ENCODE measurements at places on chromosomes 2 and 18.

DNA sequence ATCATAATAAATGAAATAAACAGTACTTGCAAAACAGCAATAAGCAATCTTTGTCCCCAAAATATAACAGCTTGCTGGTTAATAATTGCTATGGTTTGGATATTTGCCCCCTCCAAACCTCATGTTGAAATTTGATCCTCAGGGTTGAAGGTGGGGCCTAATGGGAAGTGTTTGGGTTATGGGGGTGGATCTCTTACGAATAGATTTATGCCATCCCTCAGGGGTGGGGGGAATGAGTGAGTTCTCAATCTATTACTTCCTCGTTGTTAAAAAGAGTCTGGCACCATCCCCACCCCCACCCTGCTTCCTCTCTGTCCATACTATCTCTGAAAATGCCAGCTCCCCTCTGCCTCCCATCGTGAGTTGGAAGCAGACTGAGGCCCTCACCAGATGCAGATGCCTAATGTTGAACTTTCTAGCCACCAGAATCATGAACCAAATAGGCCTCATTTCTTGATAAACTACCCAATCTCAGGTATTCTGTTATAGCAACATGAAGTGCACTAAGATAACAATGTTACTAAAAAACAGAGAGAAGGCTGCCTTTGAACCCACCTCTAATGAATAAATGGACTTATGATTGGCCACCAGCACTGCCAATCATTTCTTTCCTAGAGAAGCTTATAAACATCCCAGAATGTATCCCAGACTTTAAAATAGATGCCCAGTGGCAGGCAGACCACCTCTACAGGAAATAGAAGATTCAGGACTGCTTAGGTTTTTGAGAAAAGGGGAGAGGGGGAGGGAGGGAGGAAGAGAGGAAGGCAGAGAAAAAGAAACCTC is 90.1 kb downstream of the ALPK2 start:
- no peak for DNase-seq

DNA sequence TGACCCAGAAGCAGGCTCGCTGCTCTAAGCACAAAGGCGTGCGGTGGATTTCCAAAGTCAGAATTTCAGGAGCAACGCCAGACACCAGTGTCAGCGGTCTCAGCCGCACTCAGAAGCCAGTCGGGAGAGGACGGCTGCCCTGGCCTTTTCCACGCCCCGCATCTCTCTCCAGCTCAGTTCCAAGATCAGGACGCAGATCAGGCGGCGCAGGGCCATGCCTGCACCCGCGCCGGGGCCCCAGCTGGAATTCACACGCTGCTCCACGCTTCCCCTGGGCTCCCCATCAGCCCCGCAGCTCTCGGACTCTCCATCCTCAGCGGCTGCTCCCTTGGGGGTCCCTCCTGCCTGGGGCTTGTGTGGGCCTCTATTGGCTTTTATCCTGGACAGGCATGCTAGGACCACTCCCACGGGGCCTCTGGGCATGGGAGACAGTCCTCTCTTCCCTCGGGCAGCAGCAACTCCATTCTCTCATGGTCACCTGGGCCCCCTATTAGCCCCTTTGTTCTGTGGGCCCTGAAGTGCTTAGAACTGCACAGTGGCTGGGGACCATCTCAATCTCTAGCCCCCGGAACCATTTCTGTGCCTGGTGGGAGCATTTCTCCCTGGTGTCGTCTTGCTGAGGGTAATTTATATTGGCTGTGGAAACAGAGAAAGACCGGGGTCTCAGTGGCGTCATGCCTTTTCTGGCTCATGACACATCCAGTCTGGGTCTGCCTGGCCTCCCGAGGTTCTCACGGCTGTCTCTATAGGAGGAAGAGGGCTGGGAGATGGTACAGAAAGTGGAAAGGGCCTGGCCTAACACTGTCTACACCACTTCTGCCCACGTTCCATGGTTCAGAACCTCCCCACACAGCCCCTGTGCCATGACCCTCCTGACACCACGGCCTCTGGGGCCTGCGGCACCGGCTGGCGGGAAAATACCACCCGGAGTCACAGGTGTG is 14.9 kb upstream of the TMEM18 start:
- no peak for DNase-seq

GRCh38 chr18:49846361-49846662 is 33.0 kb upstream of the ACAA2 start:
- DNase-seq = no peak

DNA sequence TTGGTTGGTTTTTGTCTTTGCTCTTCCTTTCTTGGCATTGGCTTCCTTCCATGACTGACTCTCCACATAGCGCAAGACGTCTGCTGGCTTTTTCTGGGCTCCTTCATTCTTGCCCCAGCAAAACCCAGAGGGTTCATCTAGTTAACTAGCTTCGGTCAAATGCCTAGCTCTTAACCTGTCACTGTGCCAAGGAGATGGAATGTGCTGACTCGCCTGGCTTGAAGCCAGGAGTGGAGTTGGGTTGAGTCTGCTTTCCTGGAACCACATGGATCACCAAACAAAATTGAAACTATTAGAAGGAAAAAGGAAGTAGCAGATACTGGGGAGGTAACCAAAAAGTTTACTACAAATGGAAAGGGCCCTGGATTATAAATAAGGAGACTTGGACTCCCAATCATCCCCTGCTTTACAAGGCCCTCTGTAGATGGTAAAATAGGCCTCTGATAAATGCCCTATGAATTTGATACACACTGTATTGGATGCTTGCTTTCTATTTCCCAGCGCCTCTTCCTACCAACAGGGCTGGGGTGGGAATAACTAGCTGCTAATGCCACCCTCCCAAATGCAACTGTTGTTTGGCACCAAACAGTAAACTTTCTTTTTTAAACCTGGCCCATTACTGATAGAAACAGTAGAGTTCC is 11.3 kb downstream of the MALT1 start:
- DNase-seq = no peak

- DNase-seq = no peak
These were observed 114.6 kb downstream of the BAZ2B start for GRCh38 chr2:159501743-159502142.

GRCh38 chr18:11518788-11519685 is 90.4 kb upstream of the SLC35G4 start:
- DNase-seq = peak; percentile 1

GRCh38 chr2:30869988-30870387 is 62.7 kb upstream of the CAPN13 start:
- no peak for DNase-seq

- DNase-seq = no peak
These were observed 12.0 kb downstream of the UGP2 start for GRCh38 chr2:63853527-63854310.

- DNase-seq = no peak
These were observed 7.9 kb upstream of the ANKRD62 start for GRCh38 chr18:12085786-12086185.

DNA sequence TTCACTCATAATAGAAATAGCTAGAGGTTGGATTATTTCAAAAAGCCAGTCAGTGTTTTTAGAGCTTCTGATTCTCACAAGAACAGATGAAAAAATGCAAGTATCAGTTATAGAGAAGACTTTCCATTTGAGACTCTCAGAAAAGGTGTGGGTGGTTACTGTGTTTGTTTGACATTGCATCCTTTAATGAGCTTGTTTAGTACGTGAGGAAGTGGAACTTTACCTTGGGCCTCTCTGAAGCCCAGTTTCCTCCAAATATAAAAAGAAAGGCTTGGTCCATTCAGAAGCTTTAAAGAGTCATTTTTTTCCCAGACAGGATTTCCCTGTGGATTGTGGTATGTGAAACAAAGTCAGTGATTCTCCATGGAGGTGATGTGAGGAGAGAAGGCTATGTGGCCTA is 89.9 kb upstream of the RANBP2 start:
- DNase-seq = no peak

DNA sequence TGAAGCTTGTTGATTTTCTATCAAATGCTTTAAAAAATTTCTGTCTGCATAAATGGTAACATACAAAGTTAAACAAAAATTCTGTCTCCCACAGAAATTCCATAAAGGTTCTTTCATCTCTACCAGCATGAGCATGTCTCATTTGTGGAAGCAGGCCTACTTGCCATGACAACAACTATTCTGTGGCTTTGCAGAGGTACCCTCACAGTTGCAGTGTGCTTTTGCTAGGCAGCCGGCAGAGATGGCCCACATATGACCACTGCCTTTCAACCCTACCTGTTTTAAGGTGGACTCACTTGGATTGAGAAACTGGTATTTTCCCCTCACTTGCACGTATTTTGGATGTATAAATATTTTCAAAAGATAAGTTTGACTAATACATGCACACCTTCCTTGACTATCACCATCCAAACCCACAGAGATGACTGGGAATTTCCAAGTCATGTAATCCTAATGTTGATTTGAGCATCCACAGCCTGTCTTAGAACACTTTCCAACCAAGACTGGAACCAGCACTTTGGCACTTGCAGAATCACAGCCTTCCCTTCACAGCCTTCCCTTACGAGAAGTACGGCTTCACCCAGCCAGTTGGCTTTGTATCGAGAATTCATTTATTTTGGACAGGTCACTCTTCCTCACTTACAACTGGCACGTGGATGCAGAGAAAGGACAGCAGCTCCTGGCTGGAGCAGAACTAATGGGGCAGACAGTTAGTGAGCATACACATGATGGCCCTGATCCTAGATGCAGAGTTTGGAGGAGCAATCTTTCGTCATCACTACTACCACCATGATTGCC is 9.3 kb upstream of the FHL2 start:
- no peak for DNase-seq

GRCh38 chr2:89784960-89785359 is 1093.5 kb downstream of the RPIA start:
- DNase-seq = no peak

DNA sequence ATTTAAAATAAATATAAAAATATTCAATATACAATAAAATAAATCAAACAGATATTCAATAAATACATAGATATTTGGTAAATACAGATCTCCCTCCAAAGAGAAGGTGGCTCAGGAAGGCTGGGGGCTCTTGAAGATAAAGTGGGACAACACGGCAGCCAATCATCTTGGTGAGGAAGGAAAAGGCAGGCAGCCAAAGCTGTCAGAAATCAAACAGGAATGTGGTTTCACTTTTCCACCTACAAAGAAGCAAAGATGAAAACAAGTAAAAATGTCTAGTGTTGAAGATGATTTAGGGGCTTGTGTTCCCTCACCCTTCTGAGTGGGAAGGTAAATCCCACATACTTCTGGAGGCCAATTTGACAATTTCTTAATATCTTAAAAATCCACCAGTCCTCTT is 85.7 kb downstream of the B3GNT2 start:
- DNase-seq = no peak
